ENCODE measurements at places on chromosomes 6 and 20.
A peak's percentile ranks its signal among the peaks of the same experiment; 100 is the strongest.

DNA sequence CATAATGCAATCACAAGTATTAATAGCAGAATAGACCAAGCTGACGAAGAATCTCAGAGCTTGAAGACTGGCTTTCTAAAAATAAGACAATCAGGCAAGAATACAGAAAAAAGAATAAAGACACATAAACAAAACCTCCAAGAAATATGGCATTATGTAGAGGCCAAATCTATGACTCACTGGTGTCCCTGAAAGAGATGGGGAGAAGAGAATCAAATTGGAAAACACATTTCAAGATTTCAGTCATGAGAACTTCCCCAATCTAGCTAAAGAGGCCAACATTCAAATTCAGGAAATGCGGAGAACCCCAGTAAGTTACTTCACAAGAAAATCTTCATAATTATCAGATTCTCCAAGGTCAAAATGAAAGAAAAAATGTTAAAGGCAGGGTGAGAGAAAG is 69.0 kb upstream of the PDE7B start:
- no peak for DNase-seq

GRCh38 chr6:166417285-166417691 is 34.5 kb upstream of the MPC1 start:
- DNase-seq: no peak

DNA sequence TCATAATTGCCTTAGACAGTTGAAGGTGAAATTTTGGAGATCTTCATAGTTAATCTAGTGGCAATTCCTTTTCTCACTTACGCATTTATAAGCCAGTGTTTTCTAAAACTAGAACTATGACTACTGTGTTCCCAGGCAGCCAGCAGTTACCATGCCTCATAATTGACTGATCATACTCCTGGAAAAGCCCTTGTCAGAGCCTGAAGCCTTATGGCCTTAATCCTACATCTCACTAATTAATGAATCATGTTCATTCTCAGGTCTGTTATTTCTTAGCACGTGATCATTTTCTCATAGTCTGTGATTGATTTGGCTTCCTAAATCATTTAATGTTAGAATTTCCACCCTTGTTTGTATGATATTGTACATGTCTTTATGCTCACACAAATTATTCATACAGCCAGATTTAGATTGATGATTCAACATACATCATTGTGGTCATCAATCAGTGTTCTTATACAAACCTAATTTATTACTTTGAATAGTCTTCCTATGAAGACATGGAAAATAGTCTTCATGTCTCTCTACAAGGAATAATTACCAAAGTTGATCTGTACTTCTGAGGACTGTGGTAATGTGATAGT is 132.6 kb upstream of the ASCC3 start:
- no peak for DNase-seq

GRCh38 chr6:85866370-85866730 is 223.7 kb upstream of the SYNCRIP start:
- DNase-seq: no peak

GRCh38 chr20:20371681-20372080 is 3.8 kb downstream of the INSM1 start:
- DNase-seq: peak; percentile 12

DNA sequence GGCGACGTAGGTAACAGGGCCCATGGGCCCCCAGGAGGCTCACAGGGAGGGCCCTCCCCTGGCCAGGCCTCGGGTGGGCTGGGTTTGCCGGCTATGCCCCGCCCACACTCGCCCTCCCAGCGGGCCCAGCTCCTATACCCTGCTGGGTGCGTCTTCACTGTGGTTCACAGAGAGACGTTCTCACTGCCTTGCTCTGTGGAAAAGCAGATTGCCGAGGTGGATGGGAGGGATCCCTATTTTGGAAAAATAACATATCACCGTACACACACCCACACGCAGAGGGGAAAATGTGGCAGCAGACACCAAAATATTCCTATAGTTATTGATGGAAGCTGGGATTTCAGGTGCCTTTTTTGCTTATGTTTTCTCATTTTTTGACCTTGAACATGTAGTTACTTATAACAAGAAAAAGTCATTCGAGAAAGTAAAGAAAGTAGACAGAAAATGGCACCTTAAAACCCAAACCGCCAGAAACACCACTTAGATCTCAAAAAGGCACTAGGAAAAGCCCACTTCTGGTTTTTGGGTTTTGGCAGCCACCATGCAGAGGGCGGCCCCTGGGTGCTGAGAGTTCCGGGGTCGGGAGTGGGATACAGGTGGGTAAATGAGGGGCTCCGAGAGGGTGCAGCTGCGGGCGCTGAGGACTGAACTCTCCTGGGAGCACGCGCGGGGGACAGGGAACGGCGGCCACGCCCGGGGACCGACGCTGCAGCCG is 49.4 kb downstream of the TMEM242 start:
- no peak for DNase-seq

DNA sequence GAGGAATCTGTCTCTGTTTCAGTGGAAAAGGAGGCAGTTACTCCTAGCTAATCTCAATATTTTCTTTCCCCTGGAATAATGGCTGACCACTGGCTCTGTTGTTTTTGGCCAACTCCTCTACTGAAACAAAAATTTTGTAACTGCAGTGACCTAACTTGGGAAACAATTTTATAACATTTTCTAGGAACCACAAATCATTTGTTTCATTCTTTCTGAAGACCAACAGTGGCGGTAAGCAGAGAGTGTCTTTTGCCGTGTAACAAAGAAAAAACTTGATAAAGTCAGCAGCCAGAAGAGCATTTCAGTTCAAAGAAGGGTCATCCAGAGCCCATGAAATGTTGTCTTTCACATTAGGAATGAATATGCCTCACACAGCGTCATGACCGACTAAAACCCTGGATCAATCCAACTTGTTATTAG is 11.8 kb upstream of the BFSP1 start:
- DNase-seq: no peak

GRCh38 chr20:63262836-63263235 is 8.6 kb upstream of the NKAIN4 start:
- DNase-seq: no peak

- DNase-seq: no peak
Observed at GRCh38 chr6:13923527-13924145, 1.1 kb upstream of the RNF182 start.

DNA sequence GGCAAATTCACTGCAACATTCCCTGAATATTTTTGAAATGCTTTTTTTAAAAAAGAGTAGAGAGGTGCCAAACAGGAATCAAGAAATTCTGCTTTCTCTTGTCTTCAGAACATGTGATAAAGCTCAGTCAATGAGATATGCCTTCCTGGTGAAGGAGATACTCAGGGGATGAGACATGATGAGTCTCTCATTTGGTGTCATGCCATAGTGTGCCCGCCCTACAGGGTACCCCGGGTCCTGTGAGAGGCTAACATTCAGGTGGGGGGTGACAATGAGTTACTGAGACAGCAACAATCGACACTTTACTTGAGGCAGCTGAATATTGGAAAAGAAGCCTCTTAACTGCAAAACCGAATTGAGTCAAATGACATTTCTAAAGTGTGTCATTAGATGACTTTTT is 6.7 kb downstream of the CCR6 start:
- DNase-seq: no peak

- DNase-seq: peak; percentile 45
Observed at GRCh38 chr6:36592221-36592655, 1.9 kb upstream of the SRSF3 start.

- no peak for DNase-seq
Observed at GRCh38 chr20:51864967-51865366, 62.6 kb upstream of the SALL4 start.

DNA sequence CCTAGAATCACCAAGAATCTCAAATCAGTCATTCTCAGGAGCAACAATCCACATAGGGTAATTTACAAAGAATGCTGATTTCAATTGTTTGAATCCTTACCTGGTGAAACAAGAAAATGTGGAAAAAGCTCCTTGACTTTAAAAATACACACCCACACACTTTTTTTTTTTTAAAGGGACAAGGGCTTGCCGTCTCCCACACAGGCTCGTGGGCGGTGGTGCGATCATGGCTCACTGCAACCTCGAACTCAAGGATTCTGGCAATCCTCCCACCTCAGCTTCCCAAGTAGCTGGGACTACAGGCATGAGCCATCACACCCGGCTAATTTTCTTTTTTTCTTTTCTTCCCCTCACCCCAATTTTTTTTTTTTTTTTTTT is 30.7 kb downstream of the PARD6B start:
- peak; percentile 14 for DNase-seq

Data from lower leg skin (tissue), 4 donors.